WTC11 (cell line): ENCODE measurements at places on chromosomes 16 and 17. TPM values are rescaled to one million over a fixed set of nuclear protein-coding genes. Genes with fewer than 3 reads are reported as not detected.

Gene TPSB2
- total RNA-seq = 0.18 to 0.44 TPM in 2 of 3 replicates, not detected in the other

Gene PRDM7
- 0.07 TPM in 1 of 3 replicates, not detected in the others for total RNA-seq

Gene TIGD7
- 5.3 to 7.4 TPM (median 7.0 TPM) in 3 replicates for total RNA-seq

Gene C16orf74
- total RNA-seq = 6.3 to 8.3 TPM (median 7.9 TPM) in 3 replicates

Gene TOP3A
- total RNA-seq = 54.9 to 56.1 TPM (median 56.0 TPM) in 3 replicates

Gene CACNB1
- total RNA-seq = 11.2 to 17.0 TPM (median 11.9 TPM) in 3 replicates

DNA sequence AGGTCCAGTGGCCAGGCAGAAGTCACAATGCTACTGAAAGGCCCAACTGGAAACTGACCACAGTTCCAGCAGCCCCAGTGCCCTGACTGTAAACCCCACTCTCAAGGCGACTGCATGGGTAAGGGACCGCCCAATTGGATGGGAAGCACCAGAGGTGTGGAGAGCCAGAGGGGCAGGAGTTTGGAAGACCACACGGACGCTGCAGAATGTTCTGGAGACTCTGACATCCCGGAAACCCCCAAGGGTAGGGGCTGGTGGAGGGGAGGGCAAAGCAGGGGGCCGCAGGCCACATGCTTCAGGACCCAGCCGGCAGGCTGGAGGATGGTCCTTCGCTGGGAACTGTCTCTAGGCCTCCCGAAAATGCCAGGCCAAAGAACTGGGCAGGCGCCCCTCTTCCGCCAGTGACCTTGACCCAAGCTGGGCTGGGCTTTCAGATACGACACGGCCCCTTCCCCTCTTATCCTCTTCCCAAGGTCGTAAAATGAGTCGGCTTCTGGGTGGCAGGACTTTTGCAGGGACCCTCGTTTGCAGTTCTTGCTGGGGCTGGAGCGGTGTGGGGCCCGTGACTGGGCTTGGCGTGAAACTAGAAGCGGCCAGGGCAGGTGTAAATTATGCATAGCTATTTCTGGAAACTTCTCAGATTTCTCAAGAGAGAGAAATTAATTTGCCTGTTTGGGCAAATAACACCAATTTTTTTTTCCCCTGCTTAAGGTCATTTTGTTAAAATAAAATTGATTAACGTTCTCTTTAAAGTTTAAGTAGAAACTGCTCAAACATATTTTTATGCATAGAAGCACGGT lies 110.2 kb downstream of the C16orf78 start:
- H3K4me1 ChIP-seq = peaks cover 3% of the 10 kb centered on the region; the same call in 1 of the 2 replicates
- peaks cover 11% of the 10 kb centered on the region for H3K27me3 ChIP-seq
- DNase-seq = no peak
- no peaks in the 10 kb centered on the region for H3K36me3 ChIP-seq

- H3K4me3 ChIP-seq = no peak overlapping the region
- peaks cover 23% of the 10 kb centered on the region for H3K4me1 ChIP-seq
- peaks cover 23% of the 10 kb centered on the region for H3K36me3 ChIP-seq
- no peak for DNase-seq
- H3K27ac ChIP-seq = no peak overlapping the region; the same call in none of the 2 replicates
Observed at GRCh38 chr17:64148699-64149098, 18.8 kb upstream of the ERN1 start.

DNA sequence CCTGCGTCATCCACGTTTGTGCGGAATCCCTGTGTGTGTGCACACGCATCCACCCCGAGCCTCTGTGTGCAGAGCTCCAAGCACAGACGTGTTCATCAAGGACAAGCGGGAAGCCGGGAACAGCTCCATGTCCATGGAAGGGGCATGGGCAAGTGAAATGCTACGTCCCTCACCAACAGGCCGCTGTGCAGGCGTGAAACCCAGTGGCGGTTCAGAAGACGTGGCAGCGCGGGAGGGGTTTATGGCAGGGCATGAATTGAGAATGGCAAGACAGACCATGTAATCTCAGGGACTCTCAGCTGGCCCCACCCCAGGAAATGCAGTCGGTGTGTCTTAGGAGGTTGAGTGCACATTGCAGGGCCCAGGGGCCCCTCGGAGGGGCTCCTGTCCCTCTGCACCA lies 52.7 kb downstream of the TBC1D16 start:
- H3K27ac ChIP-seq = no peak overlapping the region
- peaks cover 16% of the 10 kb centered on the region for H3K4me1 ChIP-seq
- DNase-seq = peak; percentile 8

GRCh38 chr17:81093619-81094508 lies 58.9 kb downstream of the BAIAP2 start:
- H3K4me1 ChIP-seq = peaks cover 22% of the 10 kb centered on the region
- no peaks in the 10 kb centered on the region for H3K36me3 ChIP-seq
- no peak overlapping the region for H3K4me3 ChIP-seq
- no peaks in the 10 kb centered on the region for H3K27me3 ChIP-seq

DNA sequence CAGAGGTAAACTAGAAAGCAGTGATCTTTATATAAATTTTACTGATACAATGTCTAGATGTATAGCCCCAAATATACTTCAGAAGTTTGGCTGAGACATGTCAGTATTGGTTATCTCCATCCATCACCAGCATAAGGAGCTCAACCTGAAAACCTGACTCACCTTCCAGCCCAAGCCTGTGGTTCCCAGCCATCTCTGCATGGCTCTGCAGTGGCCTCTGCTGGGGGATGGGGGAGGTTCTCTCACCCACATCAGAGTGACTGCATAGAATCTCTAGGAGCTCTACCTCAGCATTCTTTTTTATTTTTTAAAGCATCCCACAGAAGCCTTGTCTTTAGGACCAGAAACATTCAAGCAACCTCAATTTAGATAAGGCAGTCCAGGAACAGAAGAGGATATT lies 27.3 kb downstream of the USP7 start:
- peaks cover 71% of the 10 kb centered on the region for H3K4me1 ChIP-seq
- no peak overlapping the region for H3K4me3 ChIP-seq
- peak overlapping the region; percentile 34; the same call in 1 of the 2 replicates for H3K27ac ChIP-seq
- no peaks in the 10 kb centered on the region for H3K27me3 ChIP-seq
- H3K36me3 ChIP-seq = no peaks in the 10 kb centered on the region
- DNase-seq = peak; percentile 76

DNA sequence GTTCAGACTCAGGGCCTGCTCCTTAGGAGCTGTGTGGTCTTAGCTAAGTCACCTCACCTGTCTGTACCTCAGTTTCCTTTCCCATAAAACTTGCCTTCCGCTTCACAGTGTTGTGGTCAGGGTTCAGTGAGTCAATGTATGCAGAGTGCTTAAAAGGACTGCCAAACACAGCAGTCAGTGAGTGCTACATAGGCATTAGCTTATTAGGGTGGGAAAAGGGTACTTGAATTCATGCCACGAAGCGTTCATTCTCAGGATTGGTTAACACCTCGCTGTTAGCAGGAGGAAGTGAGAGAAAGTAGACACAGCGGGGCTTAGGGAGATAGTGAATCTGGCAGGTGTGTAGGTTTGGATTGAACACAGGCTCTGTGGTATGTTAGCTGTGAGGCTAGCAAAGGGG lies 155.2 kb downstream of the SHISA9 start:
- H3K36me3 ChIP-seq = no peaks in the 10 kb centered on the region
- H3K4me3 ChIP-seq = no peak overlapping the region
- DNase-seq = no peak
- H3K27ac ChIP-seq = peak overlapping the region; percentile 51; the same call in 1 of the 2 replicates

GRCh38 chr16:2392025-2392424 lies 37.2 kb upstream of the CCNF start:
- H3K27ac ChIP-seq = no peak overlapping the region; the same call in 1 of the 2 replicates
- peaks cover 3% of the 10 kb centered on the region for H3K27me3 ChIP-seq
- H3K4me1 ChIP-seq = peaks cover 14% of the 10 kb centered on the region
- H3K36me3 ChIP-seq = peaks cover 11% of the 10 kb centered on the region
- H3K4me3 ChIP-seq = no peak overlapping the region
- DNase-seq = no peak

- H3K4me1 ChIP-seq = peaks cover 15% of the 10 kb centered on the region; the same call in 1 of the 2 replicates
- no peak overlapping the region for H3K4me3 ChIP-seq
- H3K27ac ChIP-seq = no peak overlapping the region; the same call in 1 of the 2 replicates
- DNase-seq = no peak
- no peaks in the 10 kb centered on the region for H3K36me3 ChIP-seq
- H3K27me3 ChIP-seq = no peaks in the 10 kb centered on the region
Observed at GRCh38 chr17:32859857-32860525, 16.9 kb downstream of the MYO1D start.

DNA sequence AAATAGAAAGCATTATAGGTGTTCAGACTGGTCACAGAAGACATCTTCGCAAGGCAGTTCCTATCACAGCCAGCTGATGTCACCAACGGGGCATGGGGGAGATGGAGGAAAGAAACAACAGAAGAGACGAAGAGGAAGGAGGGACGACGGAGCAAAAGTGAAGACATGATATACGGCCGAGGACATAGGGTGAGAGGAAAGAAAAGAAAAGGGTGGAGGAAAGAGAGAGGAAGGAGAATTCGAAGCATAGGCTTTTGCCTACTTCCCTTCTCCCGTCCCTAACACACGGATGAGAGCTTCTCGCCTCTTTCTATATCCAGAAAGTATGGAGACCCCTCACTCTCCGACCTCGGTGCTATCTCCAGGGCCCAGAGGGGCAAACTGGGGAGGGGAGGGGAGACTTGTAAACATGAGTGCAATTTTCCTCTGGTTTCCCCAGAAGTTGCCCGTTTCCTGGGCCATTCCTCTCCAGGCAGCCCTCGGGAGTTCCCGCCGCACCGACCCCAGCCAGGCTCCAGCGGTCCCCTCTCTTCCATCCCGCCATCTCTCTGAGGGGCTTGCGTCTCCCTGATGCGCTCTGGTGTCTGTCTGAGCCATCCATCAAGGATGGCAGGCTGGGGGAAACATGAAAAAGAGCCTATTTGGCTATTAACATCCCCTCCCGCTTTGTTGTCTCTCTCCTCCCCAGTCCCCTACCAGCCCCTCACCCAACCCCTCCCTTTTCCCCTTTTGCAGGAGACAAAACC lies 26.0 kb downstream of the COPZ2 start:
- peak overlapping the region; percentile 88 for H3K4me3 ChIP-seq
- H3K36me3 ChIP-seq = no peaks in the 10 kb centered on the region
- H3K27me3 ChIP-seq = peaks cover 26% of the 10 kb centered on the region
- H3K4me1 ChIP-seq = peaks cover 23% of the 10 kb centered on the region
- DNase-seq = peak; percentile 59
- H3K27ac ChIP-seq = no peak overlapping the region

DNA sequence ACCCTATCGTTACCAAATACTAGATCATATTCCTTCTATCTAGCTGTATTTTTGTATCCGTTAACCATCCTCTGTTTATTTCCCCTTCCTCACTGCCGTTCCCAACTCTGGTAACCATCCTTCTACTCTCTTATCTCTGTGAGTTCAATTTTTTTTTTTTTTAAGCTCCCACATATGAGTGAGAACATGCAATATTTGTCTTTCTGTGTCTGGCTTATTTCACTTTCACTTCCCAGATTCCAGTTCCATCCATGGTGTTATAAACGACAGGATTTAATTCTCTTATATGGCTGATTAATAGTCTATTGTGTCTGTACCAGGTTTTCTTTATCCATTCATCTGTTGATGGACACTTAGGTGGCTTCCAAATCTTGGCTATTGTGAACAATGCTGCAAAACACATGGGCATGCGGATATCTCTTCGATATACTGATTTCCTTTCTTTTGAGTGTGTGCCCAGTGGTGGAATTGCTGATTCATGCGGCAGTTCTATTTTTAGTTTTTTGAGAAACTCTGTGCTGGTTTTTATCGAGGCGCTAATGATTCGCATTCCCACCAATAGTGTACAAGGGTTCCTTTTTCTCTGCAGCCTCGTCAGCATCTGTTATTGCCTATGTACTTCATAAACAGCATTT lies 599.6 kb downstream of the TMEM114 start:
- H3K4me1 ChIP-seq = no peaks in the 10 kb centered on the region
- peaks cover 16% of the 10 kb centered on the region for H3K27me3 ChIP-seq
- H3K36me3 ChIP-seq = peaks cover 76% of the 10 kb centered on the region
- H3K27ac ChIP-seq = no peak overlapping the region

- DNase-seq = no peak
- H3K27me3 ChIP-seq = no peaks in the 10 kb centered on the region
- H3K4me3 ChIP-seq = no peak overlapping the region
- peaks cover 6% of the 10 kb centered on the region for H3K36me3 ChIP-seq
Observed at GRCh38 chr16:48361012-48361411, 24.2 kb downstream of the SIAH1 start.

DNA sequence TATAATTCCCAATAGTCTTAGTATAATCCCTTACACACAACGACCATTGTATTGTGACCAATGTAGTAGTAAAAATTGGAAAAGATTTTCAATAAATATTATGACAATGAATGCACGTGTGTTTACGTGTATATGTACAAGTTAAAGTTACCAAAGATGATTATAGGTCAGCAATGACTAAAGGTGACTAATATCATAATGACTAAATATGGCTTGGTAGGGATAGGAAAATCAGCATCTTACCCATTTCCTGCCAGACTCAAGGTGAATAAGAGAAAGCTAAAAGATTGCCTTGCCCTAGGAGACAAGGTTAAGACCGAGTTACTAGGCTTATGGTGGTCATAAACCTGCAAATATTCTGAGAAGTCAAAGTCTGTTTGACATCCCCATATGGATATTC lies 34.4 kb downstream of the CPD start:
- no peaks in the 10 kb centered on the region for H3K36me3 ChIP-seq
- no peak for DNase-seq
- no peak overlapping the region for H3K4me3 ChIP-seq
- 0 out of 2 replicates have a peak, but pooled peaks cover 4% of the 10 kb centered on the region for H3K4me1 ChIP-seq
- peaks cover 15% of the 10 kb centered on the region for H3K27me3 ChIP-seq

GRCh38 chr17:40464392-40464855 lies 21.2 kb downstream of the IGFBP4 start:
- H3K27me3 ChIP-seq = peaks cover 3% of the 10 kb centered on the region
- no peak for DNase-seq
- H3K27ac ChIP-seq = peak overlapping the region; percentile 57

GRCh38 chr16:89536886-89537548 lies 23.5 kb upstream of the RPL13 start:
- H3K27ac ChIP-seq = no peak overlapping the region
- no peak overlapping the region for H3K4me3 ChIP-seq
- no peaks in the 10 kb centered on the region for H3K27me3 ChIP-seq
- peaks cover 46% of the 10 kb centered on the region for H3K36me3 ChIP-seq
- no peak for DNase-seq

- H3K4me3 ChIP-seq = no peak overlapping the region
- peaks cover 43% of the 10 kb centered on the region for H3K36me3 ChIP-seq
- peak; percentile 62 for DNase-seq
- no peaks in the 10 kb centered on the region for H3K4me1 ChIP-seq
Observed at GRCh38 chr16:27515874-27516353, 33.8 kb downstream of the GTF3C1 start.

DNA sequence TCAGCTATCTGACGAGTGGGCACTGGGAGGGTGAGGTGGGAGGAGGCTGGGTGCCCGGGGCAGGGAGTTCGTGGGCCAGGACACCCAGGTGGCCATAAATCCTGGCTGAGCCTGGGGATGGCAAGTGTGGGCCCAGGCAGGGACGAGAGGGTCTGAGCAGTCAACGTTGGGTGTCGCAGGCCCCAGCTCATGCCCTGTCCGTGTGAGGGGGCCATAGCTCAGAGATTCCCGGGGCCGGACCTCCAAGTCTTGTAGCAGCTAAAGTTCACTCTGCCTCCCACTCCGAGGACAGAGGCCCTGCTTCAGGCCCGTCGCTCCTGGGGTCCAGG lies 34.4 kb downstream of the CTU2 start:
- H3K4me1 ChIP-seq = peaks cover 10% of the 10 kb centered on the region
- no peaks in the 10 kb centered on the region for H3K36me3 ChIP-seq
- DNase-seq = no peak
- H3K4me3 ChIP-seq = no peak overlapping the region
- no peak overlapping the region for H3K27ac ChIP-seq
